ENCODE measurements at places on chromosomes 12 and 14. TPM values are rescaled to one million over a fixed set of nuclear protein-coding genes. Genes with fewer than 3 reads are reported as not detected.

BICDL1 gene
- not detected for total RNA-seq

PLEK2 gene
- total RNA-seq = 4.7 TPM

SIX6 gene
- not detected for total RNA-seq

IKBIP gene
- total RNA-seq = 56.8 TPM

OR4E2 gene
- not detected for total RNA-seq

LRP1-AS gene
- total RNA-seq = not detected

TSPAN11 gene
- total RNA-seq = 4.5 TPM

B4GALNT3 gene
- total RNA-seq = not detected

KLRD1 gene
- 0.13 TPM for total RNA-seq

RGS6 gene
- total RNA-seq = not detected

KCNC2 gene
- not detected for total RNA-seq

PTPN6 gene
- total RNA-seq = 1.8 TPM

OR6C2 gene
- total RNA-seq = not detected

BEGAIN gene
- 0.46 TPM for total RNA-seq

HVCN1 gene
- 3.7 TPM for total RNA-seq

Measured in endothelial cell of umbilical vein (primary cell).